ENCODE measurements at places on chromosomes 1 and 21. TPM values are rescaled to one million over a fixed set of nuclear protein-coding genes. Genes with fewer than 3 reads are reported as not detected.

- DNase-seq, result no peak
- H3K27ac ChIP-seq, result no peak overlapping the region
- H3K4me1 ChIP-seq, result peaks cover 3% of the 10 kb centered on the region
- no peaks in the 10 kb centered on the region for H3K36me3 ChIP-seq
- no peaks in the 10 kb centered on the region for H3K27me3 ChIP-seq
Observed at GRCh38 chr1:113684153-113684541, 75.1 kb downstream of the PHTF1 start.

DNA sequence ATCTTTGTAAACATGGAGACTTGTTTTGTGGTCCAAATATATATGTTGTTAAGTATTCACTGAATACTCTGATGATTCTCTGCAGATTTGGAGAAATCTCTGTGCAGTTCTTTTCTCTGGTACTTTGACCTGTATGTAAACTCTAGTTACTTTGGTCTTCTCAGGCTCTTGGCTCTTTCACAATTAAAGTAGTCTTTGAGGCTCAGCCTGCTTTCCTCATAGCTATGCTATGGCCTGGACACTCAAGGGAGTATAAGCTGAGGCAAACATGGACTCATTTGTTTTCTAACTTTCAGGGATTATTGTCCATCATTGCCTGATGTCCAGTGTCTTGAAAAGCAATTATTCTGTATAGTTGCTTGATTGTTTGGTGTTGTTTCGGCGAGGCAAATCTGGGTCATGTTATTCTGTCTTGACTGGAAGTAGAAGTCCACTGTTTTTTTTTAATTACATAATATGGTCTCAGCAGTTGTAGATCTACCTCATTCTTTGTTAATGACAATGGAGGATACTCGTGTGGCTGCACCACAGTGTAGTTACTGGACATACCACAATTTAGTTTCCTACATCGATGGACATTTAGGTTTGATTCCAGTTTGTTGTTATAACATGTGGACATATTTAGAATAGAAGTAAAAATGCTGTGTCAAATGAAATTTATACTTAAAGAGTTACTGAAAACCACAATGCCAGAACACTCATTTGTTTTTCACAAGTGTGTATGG lies 9.2 kb downstream of the PTBP2 start:
- H3K4me1 ChIP-seq, result peaks cover 31% of the 10 kb centered on the region
- H3K27me3 ChIP-seq, result no peaks in the 10 kb centered on the region
- no peak overlapping the region for H3K4me3 ChIP-seq
- DNase-seq, result no peak
- H3K36me3 ChIP-seq, result peaks cover 72% of the 10 kb centered on the region

DNA sequence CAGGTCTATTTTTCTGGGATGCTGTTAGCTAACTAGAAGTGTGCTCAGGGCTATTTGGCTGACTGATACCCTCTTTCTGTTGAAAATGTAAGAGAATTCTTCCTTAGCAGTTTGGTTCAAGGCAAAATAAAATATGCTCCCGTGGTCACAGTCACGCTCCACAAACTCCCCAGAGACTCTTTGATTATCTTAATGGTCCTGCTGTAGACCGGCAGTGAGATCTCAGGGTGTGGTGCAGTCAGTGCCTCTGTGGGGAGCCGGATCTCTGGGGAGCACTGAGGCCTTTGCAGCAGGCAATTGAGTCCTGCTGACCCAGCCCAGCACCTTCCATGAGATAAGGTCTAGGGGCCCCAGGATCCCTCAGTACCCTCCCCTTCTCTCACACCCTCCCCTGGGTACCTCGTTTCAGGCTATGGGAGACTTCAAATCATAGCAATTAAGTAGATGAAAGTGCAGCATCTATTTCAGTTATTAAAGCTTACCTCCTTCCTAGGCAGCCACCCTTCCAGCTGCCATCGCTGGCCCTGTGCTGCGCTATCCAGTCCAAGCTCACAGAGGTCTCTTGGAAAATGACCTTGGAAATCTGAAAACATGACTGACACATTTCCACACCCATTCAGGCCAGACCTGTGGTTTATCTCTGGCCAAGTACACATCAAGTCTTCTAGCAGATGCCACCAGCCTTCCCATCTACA lies 98.1 kb downstream of the SEC16B start:
- H3K27me3 ChIP-seq, result peaks cover 4% of the 10 kb centered on the region
- no peaks in the 10 kb centered on the region for H3K4me1 ChIP-seq
- no peak overlapping the region for H3K4me3 ChIP-seq
- DNase-seq, result no peak

- no peaks in the 10 kb centered on the region for H3K36me3 ChIP-seq
- H3K4me1 ChIP-seq, result no peaks in the 10 kb centered on the region
- no peak overlapping the region for H3K4me3 ChIP-seq
- no peak overlapping the region for H3K27ac ChIP-seq
Observed at GRCh38 chr21:38851101-38851500, 45.4 kb downstream of the ETS2 start.

DNA sequence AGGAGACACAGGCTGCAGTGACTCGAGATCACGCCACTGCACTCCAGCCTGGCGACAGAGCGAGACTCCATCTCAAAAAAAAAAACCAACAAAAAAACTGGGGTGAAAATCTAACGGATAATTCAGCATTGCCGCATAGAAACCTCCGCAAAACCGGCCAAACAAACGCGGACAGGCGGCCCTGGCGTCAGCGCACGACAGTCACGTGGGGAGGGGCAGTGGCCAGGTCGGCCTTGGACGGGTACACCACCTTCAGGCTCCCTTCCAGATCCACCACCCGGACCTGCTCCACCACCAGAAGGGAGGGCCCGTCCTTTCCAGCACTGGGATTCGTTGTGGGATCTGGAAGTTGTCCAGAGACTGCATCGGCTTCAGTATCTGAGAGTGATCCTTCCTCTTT lies 8.4 kb downstream of the SMIM1 start:
- H3K27ac ChIP-seq, result no peak overlapping the region
- H3K27me3 ChIP-seq, result no peaks in the 10 kb centered on the region
- H3K36me3 ChIP-seq, result peaks cover 18% of the 10 kb centered on the region
- H3K4me1 ChIP-seq, result no peaks in the 10 kb centered on the region

The PPIAL4G gene
- not detected for total RNA-seq

The NBPF6 gene
- not detected for total RNA-seq

The PUSL1 gene
- 29.6 TPM for total RNA-seq
